ENCODE measurements at places on chromosomes 12 and 14. TPM values are rescaled to one million over a fixed set of nuclear protein-coding genes. Genes with fewer than 3 reads are reported as not detected.

GRCh38 chr14:20620798-20621478 is 20.6 kb downstream of the OR6S1 start:
- DNase-seq, result no peak

DNA sequence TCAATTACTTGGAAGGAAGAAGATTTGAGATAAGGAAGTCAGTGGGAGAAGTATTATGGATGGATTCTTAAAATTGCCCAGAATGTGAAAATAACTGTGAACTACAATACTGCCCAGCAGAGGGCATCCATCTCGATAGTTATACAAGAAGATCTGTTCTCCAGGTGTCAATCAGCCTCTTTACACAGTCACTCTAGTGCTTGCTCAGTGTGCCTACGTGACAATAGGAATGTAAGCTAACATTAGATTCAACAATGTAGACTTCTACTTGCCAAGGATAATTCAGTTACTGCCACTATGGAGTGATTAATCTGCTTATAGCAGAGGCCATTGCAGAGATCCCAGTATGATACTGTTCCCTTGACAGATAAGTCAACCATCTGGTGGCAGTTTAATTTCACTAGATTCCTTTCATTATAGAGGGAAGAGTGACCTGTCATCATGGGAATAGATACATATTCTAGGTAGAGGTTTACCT is 10.6 kb upstream of the MAP4K5 start:
- peak; percentile 51 for DNase-seq

GRCh38 chr12:102021540-102022246 is 40.1 kb downstream of the WASHC3 start:
- no peak for DNase-seq

- no peak for DNase-seq
Measured at GRCh38 chr12:117889098-117889497, 79.7 kb downstream of the KSR2 start.

MYH6 gene
- total RNA-seq, result not detected

DNA sequence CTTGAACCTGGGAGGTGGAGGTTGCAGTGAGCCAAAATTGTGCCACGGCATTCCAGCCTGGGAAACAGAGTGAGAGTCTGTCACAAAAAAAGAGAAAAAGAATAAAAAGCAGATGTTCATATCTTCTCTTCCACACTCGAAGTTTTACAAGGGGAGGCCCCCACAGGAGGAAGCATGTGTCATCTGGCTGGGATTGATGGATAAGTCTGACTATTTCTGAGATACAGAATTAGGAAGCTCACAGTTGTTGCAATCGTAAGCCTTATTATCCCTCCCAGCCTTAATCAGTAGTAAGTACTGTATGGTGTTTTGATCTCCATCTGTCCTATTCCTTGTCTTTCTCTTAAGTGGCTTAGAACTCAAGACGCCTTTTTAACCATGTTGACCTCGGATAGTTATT is 31.9 kb upstream of the RASSF8 start:
- no peak for DNase-seq

- peak; percentile 6 for DNase-seq
Measured at GRCh38 chr14:101732118-101732517, 29.4 kb upstream of the PPP2R5C start.

DNA sequence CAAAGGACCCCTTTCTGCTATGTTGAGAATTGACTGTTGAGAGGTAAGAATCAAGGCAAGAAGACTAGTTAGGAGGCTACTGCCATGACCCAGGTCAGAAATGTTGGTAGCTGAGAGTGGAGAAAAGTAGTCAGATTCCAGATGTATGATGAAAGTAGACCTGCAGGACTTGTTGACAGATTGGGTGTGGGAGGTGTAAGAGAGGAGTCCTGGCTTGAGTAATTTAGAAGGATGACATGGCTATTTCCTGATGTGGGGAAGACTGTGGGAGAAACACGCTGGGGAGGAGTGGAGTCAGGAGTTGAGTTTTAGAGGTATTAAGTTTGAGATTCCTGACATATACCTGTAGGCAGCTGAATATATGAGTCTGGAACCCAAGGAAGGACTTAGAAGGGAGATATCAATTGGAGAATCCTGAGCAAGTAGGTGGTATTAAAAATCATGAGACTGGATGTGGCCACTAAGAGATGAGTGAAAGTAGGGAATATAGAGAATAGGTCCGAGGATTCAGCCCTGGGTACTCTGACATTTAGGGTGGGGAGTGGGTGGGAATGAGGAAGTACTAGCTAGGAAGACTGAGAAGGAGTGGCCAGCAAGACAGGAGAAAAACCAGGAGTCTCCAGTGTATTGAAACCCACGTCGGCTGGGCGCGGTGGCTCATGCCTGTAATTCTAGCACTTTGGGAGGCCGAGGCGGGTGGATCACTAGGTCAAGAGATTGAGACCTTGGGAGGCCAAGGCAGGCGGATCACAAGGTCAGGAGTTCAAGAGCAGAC is 12.6 kb upstream of the DDX47 start:
- peak; percentile 68 for DNase-seq

GPD1 gene
- not detected for total RNA-seq

IL31 gene
- total RNA-seq, result not detected

SLC17A8 gene
- not detected for total RNA-seq

GRCh38 chr14:80216818-80217217 is 5.5 kb upstream of the DIO2 start:
- DNase-seq, result no peak

DNA sequence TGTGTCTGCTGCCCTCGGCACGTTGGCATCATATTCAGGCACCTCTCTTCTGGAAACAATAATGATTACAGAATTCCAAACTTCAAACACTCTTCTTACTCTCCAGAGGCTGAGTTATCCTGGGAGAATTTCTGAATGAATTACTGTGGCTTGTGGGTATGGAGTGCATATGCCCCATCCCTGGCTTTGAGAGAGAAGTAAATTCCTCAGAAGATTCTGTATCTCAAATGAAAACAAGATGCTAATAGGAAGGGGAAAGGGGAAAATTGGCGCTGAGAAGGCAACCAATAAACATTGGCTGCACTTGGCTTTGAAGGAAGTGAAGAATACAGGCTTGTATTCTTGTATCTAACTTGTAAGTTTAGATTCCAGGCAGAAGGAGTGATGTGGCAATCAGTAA is 132.0 kb upstream of the NOVA1 start:
- peak; percentile 81 for DNase-seq

DNA sequence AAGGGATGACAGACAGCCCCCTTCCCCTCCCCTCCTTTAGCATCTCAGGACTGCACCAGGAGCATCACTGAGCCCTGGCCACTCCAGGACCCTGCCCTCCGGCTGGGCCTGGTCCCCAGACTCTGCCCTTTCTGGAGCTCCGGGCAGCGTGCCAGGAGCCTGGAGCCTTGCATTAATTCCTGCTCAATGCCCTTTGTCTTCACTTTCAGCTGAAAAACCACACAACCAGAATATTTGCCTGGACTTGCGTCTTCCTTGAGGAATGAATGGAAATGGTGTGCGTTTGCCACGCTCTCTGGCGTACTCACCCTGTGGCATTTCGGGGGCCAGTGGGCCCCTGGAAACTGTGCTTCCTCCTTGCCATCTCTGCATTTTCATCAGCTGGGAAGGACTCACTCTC is 8.5 kb upstream of the RFLNA start:
- no peak for DNase-seq

Data from fibroblast of lung (primary cell).